ENCODE measurements at places on chromosomes 12 and 14.

DNA sequence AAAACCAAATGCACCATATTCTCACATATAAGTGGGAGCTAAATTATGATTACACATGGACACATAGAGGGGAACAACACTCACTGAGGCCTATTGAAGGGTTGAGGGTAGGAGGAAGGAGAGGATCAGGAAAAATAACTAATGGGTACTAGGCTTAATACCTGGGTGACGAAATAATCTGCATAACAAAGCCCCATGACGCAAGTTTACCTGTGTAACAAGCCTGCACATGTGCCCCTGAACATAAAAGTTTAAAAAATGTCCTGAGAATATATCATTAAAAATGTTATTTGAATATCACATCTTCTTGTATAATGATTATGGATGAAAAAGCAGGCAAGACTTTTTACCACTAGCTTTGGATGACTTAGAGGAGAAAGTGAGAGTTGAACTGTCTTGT is 138.0 kb upstream of the NOVA1 start:
- no peak for DNase-seq

DNA sequence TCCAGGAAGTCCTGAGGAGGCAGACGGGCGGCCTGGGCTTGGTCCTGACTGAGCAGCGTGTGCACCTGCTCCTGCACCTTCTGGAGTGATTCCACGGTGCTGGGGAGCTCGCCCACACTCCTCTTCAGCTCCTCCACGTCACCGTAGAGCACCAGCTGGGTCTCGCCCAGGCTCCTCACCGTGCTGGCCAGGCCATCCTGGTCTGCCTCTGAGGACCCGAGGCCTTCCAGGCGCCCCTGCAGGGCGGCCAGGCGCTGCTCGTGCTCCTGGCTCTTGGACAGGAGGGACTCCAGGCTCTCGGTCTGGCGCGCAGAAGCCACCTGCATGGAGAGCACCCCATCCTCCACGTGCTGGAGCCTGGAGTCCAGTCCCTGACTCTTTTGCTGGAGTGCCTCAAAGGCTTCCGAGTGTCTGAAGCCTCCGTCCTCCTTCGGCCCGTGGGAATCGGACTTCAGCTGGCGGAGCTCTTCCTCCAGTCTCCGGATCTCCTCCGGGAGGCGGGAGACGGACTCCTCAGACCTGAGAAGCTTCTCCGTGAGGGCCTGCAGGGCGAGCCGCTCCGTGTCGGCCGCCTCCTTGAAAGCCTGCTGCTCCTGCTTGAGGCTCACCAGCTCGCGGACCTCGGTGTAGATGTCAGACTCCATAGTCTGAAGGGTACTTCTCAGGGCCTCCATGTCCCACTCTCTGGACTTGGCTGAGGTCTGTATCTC is 8.4 kb downstream of the CKAP4 start:
- no peak for DNase-seq

DNA sequence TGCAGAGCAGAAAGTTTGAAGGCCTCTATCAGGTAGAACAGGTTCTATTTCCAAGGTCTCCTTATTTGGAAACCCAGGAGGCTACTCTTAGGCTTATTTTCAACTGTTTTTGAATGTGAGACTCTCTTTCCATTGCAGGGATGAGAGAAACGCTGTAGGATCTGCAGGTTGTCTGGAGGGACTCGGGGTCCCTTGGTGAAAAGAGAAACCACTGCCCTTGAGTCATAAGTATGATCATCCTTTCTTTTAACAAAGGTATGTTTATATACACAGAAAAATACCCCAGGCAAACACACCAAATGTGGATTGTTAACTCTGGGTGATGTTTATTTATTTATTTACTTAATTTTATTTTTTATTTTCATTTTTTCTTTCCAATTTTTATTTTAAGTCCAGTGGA is 57.8 kb upstream of the MAX start:
- DNase-seq: no peak

DNA sequence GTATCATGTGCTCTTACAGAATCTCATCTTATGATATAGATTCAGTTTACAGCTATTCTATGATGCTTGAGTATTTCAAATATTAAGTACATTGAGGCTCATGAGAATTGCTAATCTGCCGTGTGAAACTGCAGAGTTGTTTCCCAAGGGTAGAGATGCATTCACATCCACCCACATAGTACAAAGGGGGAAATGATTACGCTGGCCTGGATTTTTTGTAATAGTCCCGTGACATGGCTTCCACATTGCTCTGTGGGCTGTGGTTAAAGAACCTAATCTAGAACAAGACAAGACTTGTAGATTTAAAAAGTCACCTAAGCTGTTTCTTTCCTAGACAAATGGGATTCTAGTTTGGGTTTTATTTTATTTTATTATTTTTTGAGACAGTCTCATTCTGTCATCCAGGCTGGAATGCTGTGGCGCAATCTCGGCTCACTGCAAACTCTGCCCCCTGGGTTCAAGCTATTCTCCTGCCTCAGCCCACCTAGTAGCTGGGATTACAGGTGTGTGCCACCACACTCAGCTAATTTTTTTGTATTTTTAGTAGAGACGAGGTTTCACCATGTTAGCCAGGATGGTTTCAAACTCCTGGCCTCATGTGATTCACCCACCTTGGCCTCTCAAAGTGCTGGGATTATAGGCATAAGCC is 13.0 kb upstream of the RIOX1 start:
- no peak for DNase-seq

- no peak for DNase-seq
Measured at GRCh38 chr12:111240374-111240773, 128.5 kb downstream of the PHETA1 start.

DNA sequence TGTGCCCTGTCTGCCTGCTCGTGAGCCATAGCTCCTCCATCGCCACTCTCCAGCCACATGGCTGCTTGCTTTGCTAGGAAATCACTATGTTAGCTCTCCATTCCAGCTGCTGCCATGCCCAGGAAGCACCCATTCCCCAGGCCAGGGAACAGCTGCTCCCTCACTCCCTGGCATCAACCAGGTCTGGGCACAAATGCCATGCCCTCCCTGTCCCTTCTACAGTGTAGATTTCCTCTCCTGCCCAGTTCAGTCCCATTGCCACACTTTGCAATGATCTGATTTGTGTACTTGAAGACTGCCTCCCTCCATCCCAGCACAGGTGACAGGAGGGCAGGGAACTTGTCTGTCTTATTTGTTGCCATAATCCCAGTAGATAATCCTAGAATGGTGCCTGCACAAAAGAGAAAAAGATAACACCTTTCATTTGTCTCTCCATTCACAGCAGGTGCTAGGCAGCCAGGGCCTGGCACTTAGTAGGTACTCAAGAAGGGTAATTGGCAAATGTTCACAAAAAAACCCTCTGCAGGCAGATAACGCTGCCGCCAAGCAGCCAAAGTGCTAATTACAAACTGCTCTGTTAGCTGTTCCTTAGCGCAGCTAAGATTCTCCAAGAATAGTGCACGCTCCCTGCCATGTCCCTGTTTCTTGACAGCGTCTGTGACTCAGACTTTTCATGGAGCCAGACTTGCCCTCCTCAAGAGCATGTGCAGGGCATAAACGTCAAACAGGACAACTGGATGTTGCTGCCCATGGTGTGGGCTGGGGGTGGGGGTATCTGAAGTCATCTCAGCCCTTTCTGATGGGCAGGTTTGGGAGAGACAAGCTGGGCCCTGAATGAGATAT is 69.1 kb downstream of the ARL6IP4 start:
- DNase-seq: no peak

- no peak for DNase-seq
Measured at GRCh38 chr14:58784931-58785330, 147.2 kb downstream of the DACT1 start.

- DNase-seq: no peak
Measured at GRCh38 chr12:53234271-53234914, 2.4 kb upstream of the RARG start.

DNA sequence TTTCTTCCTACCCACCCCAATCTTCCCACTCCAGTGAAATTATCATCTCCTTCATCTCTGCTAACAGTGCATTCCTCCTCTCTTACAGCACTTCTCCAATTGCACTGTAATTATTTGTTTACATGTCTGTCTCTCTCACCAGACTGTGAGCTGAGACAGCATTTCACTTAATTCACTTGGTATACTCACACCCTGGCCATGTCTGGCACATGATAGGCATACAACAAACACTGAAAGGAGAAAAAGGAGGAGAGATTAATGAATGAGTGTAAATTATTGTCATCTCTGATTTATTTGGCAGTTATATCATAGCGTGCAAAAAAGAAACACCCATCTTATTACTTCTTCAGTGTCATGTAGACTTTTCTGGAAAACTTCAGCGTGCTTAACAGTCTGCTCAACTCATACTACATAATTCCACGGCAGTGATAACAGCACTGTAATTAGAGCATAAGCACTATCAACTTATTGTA is 452.3 kb downstream of the ADAMTS20 start:
- DNase-seq: no peak

DNA sequence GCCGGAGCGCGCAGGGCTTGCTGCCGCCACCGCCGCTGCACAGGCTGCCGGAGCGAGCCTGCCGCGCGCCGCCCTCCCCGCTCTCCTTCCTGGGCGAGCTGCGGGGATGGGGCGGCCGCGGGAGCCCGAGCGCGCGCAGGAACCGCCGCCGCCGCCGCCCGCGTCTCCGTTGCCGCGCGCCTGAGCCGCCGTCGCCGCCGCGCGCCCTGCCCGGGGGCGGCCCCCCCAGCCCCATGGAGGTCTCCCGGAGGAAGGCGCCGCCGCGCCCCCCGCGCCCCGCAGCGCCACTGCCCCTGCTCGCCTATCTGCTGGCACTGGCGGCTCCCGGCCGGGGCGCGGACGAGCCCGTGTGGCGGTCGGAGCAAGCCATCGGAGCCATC is 352 bp downstream of the PLXNC1 start:
- no peak for DNase-seq

- DNase-seq: peak; percentile 92
Measured at GRCh38 chr12:50283229-50283923, at the start of gene LIMA1. Gene LIMA1, minus strand, starts transcription at chr12:50283520. Its CDS starts 34,769 bp downstream, at chr12:50248751.

- no peak for DNase-seq
Measured at GRCh38 chr12:16030744-16031143, 119.6 kb downstream of the DERA start.

- peak; percentile 44 for DNase-seq
Measured at GRCh38 chr12:122067966-122068365, 10.6 kb upstream of the MLXIP start.

- no peak for DNase-seq
Measured at GRCh38 chr12:102596687-102597086, 116.3 kb upstream of the IGF1 start.

- DNase-seq: no peak
Measured at GRCh38 chr12:102806592-102806991, 110.5 kb downstream of the PAH start.

- DNase-seq: no peak
Measured at GRCh38 chr12:124994437-124994975, 1.1 kb downstream of the BRI3BP start.

DNA sequence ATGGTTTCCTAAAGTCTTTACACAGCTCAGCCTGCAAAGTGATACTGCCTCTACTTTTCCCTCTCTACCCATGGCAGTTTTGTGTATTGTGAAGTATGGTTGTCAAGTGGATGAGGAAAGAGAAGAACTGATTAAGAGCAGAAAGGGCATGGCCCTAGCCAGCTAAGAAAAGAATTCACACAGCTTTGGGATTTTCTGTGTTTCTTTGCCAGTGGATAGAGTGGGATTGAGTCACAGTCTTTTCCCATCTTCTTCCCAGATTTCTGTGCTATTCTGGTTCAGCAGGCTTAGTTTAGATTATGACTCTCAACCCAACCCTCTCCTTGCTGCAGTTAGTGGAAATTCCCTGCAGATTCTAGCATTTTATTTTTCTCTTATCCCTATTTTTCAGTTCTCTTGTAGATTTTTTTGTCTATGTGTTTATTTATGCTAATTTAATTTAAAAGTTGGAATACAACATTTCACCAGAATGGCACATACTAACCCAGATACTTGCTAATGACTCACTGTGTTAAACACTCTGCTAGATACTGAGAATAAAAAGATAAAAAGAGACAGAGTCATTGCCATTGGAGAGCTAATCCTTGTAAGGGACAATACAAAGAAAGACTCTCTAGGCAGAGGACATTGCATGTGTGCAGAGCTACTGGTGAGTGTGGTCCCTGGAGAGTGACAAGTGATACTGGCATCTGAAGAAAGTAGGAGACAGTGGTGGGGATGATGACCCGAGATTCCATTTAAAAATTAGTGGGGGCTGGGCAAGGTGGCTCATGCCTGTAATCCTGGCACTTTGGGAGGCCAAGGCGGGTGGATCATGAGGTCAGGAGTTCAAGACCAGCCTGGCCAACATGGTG is 106.3 kb downstream of the ST8SIA1 start:
- no peak for DNase-seq

DNA sequence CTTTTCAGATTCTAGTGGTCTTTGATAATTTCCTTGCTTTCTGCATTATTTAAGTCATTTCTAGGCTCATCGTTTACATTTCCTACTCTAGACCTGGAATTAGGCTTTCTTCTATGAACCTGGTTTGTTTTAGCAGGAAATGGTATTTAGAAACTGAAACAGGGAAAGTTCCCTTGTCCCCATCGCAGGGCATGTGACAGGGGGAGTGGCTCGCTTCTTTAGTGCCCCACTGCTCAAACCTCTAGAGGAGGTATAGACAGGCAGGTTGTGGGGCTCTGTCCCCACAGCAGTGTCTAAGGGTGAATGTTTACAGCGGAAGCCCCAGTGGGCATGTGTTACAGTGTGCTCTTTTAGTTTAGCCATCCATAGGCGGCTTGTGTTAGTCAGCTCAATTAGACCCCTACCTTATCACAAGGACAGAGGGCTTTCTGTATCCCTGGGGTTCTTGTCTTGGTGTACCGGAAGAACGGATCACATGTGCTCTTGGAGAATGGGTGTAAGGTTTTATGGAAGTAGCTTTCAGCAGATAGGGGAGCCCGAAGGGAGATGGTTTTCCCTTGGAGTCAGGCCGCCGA is 25.0 kb downstream of the IFT81 start:
- no peak for DNase-seq

- no peak for DNase-seq
Measured at GRCh38 chr14:64159588-64159987, 134.6 kb downstream of the ESR2 start.

Data from activated T-cell treated with anti-CD3 and anti-CD28 coated beads, Interleukin-2, amount 50 U/mL, for 48 hours (primary cell).